Stimulated activated CD8-positive, alpha-beta memory T cell treated with anti-CD3 and anti-CD28 coated beads, Interleukin-4, amount 100 ng/mL, for 4 hours (primary cell): ENCODE measurements at places on chromosomes 3 and 15.

GRCh38 chr15:97989299-97989698, 28.8 kb downstream of the ARRDC4 start:
- no peak for DNase-seq

DNA sequence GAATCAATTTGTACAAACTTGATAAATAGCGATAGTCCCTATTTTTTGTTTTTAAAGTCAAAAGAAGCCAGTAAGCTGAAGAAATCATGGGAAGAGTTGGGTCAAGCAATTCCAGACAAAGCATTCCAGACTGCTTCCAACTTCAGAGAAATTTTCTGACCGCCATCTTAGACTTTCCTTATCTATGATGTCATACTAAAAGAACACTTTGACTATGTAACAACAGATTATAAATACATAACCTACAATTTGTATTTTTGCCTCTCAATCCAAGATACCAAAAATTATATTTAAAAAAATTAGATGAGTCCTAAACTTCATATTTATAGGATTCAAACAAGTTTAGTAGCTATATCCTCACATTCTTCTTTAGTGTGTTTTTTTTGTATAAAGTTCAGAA, 286.2 kb upstream of the KCNH8 start:
- no peak for DNase-seq

- DNase-seq = no peak
Observed at GRCh38 chr15:29596266-29596665, 226.0 kb downstream of the TJP1 start.

DNA sequence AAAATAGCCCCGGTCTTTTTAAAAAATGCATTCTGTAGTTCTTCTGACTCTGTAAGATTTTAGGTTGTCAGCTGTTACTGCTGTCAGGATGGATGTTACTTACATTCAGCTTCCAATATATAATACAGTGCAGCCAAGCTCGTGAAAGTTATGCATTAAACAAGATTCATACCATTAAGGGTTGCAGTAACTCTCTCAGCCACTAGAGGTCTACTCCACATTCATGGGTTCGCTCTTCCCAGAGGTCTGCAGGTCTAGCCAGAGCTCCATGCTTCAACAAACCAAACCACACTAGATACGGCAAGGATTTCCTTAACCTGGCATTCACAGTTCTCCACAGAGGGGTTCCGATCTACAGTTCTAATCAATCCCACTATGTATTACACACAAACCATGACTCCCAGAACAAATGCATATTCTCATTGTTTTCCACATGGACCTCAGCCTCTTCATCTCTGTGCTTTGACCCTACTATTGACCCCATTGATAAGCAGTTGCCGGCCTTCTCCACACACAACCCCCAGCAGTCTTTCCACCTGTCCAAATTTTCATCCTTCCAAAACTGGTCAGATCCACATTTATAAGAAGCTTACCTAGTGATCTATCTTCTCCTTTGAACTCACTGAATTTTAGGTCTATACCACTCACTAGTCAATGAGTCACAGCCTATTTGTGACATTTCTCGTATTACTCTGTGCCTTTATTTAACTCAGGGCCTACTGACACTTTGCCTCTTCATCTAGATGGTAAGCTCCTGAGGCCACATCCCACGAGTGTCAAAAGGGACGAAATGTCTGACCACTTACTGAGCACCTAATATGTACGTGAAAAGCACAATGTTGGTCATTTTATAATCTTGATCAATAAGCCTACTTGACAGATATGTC, 33.7 kb downstream of the RORA start:
- DNase-seq = no peak

DNA sequence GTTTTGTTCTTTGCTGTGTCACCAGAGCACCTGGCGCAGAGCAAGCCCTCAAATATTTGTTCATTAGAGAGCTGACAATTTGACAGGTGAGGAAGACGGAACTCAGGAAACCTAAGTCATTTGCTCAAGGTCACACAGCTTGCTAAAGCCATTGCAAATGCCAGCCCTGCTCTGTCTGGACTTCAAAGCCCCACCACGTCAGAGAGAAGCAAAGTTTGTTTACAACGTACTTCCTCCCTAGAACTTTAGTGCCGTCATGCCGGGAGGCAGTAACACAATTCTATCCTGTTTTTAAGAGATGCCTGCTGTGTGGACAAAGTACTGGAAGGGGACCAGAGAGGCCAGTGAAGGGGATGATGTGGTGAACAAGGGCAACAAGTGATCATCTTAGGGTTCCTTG, 216.6 kb upstream of the PRICKLE2 start:
- no peak for DNase-seq

GRCh38 chr3:132925256-132925930, 112.8 kb upstream of the TMEM108 start:
- no peak for DNase-seq

DNA sequence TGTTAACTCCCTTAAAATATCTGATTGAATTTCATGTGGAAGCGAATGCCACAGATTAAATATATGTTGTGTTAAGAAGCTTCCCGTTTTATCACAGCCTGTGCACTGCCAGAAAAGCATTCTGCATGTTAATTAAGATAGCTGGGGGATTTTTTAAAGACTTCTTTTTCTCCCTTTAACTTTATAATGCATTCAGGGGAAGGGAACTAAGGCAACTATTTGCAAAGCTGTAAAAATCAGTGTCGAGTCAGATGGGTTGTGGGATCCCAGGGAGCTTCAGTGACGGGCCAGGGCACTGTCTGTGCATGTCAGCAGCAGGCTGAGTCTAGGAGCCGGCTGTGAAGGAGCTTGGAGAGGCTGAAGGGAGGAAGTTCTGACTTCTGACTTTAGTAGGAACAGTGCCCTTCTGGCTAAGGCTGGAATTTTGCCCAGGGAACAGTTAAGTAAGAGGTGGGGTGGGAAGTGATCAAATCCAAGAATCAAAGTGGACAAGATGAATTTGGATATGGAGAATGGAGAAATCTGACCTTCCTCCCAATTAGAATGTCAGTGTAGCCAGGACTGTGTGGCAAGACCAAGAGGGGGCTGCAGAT, 77.7 kb downstream of the ABHD5 start:
- no peak for DNase-seq

DNA sequence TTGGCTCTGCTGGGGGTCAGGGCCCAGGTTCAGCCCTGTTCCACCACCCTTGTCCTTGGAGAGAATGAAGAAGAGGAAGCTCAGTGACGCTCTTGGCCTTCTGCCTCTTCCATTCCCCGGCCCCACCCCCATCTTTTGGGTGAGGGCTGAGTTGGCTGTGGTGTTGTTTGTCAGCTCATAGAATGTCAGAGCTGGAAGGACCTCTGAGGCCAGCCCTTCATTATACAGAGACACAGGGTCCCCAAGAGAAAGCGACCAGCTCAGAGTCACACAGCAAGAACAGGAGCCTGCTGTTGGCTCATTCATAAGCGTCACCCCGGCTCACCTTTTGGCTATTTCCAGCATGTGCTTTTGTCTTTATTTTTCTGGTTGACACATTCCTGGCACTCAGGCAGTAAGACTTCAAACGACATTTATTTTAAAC, 68.2 kb downstream of the AAGAB start:
- DNase-seq = no peak
